ENCODE measurements at places on chromosomes 12 and 14. TPM values are rescaled to one million over a fixed set of nuclear protein-coding genes. Genes with fewer than 3 reads are reported as not detected.

The TROAP gene
- total RNA-seq: 4.3 TPM

The NELL2 gene
- total RNA-seq: 0.51 TPM

The TMCC3 gene
- total RNA-seq: 27.8 TPM

DNA sequence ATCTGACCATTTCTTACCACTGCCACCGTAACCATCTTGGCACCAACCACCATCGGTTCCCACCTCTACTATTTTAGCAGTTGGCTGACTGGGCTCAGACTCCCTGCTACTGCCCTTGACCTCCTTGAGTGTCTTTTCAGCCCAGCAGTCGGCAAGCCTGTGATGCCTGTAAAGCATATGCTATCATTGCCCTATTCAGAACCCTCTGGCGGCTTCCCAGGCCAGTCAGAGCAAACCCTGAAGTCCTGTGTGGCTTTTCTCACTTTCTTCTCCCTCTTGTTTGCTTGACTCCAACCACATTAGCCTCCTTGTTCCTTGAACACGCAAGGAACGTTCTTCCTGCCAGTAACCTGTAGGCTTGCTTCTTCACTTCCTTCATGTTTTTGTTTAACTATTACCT lies 6.2 kb downstream of the IRAK3 start:
- no peak for DNase-seq

DNA sequence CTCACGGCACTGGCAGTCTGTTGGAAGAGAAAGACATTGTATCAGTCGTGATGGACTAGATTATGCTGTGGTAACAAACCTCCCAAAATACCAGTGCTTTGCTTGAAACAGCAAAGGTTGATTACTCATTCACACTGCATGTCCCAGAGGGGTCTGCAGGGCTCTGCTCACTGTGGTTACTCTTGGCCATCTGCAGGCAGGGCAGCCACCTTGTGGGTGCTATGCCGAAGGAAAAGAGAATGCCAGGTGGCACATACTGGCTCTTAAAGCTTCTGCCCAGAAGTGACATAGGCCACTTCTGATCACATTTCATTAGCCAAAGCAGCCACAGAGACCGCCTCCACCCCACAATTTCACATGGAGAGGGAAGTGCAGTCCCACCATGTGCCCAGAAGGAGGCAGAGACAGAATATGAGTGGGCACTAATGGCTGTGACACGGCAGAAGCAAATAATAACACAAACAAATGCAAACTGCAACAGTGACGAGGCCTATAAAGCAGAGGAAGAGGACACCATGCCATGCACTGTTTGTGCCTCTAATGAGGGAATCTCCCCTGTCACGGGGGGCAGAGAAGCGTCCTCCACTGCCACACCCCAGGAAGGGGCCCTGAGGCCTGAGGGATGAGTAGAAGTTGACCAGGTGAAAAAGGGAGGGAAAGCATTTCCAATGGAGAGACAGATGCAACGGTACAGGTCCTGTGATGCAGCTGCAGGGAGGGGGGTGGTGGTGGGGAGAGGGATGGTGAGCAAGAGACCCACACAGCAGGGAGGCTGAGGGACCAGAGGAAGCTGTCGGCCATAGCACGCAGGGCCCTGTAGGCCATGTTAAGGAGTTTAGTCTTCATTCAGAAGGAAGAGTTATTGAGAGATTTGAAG lies 51.7 kb upstream of the KICS2 start:
- peak; percentile 54 for DNase-seq

- DNase-seq: no peak
Observed at GRCh38 chr12:111685322-111685810, 390 bp downstream of the BRAP start.

DNA sequence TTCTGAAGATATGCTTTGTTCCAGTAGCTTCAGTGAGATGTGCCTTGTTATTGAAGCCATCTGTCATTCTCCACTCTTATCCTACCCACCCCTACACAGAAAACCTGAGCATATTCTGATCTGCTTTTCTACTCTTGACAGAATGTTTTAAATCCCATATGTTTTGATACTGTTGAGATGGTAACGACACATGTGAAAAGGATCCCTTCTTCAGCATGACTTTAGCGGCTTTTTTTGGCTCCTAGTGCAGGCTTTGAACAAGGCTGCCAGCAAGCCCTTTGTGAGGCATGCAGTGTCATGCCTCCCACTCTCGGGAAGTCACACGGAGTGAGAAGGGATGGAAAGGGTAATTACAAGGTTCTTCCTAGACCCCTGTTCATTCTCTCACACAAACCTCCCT lies 228.8 kb upstream of the RGS6 start:
- no peak for DNase-seq

- DNase-seq: no peak
Observed at GRCh38 chr12:93727195-93727811, 50.1 kb downstream of the CRADD start.
